ENCODE measurements at places on chromosomes 11 and 22.
A peak's percentile ranks its signal among the peaks of the same experiment; 100 is the strongest.

DNA sequence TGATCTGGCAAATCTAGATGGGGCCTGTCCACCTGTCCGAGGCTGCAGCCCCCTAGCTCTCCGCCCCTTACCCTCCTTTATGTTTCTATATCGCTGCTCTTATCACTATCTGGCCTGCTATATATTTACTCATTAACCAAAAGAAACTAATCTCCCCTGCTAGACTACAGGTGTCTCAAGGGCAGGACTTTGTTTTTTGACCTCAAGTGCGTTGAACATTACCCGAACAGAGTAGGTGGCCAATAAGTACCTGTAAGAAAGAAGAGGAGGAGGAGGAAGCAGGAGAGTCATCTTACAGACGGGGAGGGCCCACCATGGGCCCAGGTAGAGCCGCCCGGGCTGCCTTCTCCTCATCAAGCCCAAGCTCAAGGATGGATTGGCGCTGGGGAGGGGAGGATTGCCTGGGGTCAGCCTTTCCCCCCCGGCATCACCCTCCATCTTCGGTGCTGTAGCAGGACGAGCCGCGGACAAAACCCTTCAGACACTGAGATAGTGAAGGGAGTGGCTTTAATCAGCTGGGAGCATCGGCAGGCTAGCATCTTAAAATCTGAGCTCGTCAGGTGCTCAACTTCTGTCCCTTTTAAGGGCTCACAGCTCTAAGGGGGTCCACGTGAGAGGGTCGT, 1.2 kb upstream of the P2RY6 start:
- no peak for DNase-seq

DNA sequence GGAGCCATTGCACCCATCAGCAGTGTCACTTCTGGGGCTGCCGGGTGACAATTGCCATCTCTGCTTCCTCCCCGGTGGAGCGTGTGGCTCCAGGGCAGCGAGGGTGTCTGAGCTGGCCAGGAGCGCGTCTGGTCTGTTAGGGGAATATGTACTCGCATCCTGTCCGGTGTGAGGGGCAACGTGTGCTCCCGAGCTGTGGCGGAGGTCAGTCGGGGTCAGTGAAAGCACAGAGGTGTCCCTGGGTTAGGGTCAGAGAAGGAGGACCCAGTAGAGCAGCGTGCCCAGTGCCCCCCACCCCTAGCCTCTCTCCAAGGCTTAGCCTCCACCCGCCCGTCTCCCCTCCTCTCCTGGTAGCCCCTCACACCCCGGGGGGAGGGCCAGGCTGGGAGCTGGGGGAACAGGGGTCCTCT, 1.5 kb downstream of the CLCF1 start:
- DNase-seq, result no peak

- DNase-seq, result peak; percentile 61
Measured at GRCh38 chr11:58965246-58965985, 26.1 kb downstream of the GLYATL1 start.

DNA sequence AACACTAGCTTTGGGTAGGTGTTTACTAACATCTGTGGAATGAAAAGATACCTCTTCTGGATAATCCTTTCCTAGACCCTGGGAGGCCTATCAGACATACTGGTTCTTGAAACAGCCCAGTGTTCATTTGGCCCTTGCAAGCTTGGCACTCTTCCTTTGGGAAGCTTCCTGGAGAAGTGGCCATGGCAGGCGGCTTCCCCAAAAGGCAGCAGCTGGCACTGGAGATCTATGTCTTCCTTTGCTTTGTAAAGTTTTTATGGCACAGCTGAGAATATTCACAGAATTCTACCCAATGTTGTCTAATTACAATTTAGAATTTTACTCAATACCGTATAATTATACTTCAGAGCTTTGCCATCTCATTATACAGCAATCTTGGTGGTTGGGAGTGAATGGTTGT, 199.2 kb upstream of the C11orf87 start:
- DNase-seq, result no peak

DNA sequence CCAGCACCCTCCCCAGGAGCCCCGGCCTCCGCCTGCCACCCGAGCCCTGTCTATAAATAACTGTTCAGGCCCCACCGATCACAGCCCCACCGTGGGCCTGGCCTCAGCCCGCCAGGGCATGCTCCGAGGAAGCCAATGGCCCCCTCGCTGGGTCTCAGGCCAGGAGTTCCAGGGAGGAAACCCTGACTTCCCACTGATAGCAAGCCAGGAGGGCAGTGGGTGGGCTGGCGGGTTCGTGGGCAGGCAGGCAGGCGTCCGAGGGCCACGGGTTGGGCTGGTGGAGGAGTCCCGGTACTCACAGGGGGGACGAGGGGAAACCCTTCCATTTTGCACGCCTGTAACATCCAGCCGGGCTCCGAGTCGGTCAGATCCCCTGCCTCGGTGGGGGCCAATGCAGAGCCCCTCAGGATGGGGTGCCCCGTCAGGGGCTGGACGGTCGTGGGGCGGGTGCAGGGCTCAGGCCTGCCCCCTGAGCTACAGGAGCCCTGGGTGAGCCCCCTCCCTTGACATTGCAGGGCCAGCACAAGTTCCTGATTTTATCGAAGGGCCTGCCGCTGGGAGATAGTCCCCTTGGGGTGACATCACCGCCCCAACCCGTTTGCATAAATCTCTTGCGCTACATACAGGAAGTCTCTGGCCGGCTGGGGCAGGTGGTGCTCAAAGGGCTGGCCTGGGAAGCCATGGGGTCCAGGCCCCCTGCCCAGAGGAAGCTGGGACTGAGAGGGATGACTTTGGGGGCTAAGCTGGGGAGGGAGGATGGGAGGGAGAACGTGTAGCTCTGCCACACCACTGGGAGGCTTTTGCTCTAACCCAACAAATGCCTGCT, at the start of gene SPI1:
Gene SPI1, minus strand, starts transcription at position 538 of the 826 bp plus-strand sequence. Its CDS starts 194 bp downstream, at position 344.
- DNase-seq, result no peak

DNA sequence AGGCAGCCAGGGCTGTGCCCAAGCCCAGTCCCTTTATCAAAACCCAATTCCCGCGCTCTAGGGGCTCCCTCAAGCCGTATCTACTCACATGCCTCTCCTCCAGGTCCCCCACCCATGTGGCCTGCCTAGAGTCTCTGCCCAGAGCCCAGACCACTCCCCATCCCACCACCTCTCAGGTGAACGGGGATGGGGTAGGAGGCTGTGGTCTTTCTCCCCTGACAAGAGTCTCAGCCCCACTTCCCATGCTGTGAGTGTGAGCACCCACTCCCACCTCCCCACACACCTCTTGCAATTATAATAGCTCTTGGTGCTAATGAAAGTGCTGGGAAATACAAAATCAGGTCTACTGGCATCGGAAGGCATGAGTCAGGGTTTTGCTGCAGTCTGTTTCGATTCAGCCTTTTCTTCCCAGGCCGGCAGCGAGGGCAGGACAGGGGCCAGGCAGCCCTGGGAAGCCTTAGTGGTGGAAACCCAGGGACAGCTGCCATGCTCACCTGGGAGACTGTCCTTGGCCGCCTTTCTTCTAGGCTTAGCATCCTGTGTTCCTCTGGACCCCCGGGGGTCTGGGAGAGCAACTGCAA, 16.7 kb upstream of the TMPRSS4 start:
- no peak for DNase-seq

DNA sequence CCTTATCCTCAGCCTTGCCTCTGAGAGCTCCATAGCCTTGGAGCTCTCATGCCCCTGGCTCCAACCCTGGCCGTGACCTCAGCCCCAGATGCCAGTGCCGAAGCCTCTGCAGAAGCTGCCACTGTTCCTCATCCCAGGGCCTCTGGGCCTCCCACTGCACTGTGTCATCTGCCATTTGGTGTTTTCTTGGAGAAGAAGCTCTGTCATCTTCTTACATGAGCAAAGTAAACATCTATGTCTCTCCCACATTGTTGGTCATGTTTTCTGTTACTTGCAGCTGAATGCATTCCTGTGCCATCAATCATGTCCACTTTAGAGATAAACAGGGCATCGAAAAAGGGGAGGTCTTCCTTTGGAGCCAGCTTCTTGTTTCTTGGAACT, 45.0 kb upstream of the FTH1 start:
- DNase-seq, result peak; percentile 19

DNA sequence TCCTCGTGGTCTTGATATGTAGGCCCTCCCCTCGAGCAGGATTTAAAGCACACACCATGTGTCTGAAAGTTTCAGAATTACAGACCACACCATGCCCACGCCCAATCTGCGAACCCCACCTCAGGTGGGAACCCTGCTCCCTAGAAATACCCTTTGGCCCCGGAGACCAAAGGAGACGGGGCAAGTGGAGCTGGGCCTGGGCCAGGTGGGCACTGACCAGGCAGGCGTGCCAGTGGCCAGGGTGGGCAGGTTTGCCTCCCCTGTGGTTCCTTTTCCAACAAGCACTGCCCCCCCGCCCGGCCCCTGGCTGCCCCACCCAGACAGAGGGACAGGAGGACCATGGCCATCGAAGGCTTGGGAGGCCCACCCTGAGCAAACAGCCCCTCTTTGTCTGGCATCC, 400.4 kb downstream of the TBC1D22A start:
- DNase-seq, result no peak

DNA sequence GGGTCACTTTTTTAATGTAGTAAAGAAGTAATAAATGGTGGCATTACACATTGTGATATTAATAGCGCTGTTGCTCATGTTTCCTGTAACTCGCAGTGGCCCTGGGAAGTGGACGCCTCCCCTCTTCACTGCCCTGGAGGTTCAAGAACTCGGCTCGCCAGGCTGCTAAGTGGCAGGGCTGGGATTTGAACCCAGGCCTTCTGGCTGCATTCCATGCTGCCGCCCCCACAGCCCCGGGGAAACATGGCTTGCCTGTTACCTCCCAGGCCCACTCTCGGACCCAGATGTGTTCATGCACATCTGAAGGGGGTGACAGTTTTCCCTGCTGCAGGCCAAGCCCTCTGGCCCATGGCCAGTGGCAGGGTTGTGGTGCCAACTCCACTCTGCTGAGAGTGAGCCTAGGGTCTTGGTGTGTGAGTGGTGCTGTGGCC, 25.0 kb upstream of the MGAT3 start:
- DNase-seq, result no peak

DNA sequence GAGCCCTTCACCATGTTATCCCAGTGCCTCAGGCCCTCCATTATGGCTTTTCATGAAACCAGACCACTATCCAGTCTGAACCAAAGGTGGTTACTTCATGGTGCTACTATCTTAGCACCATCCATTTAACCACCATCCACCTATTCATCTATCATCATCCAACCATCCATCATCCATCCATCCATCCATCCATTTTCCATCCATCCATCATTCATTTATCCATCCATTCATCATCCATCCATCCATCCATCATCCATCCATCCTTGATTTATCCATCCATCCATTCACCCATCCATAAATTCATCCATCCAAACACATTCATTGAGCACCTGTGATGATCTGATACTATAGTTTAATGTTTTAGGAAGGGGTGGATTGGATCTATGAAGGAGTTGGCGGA, 93.5 kb downstream of the CCDC81 start:
- no peak for DNase-seq

- DNase-seq, result peak; percentile 45
Measured at GRCh38 chr11:76752321-76753143, 30.6 kb upstream of the TSKU start.

DNA sequence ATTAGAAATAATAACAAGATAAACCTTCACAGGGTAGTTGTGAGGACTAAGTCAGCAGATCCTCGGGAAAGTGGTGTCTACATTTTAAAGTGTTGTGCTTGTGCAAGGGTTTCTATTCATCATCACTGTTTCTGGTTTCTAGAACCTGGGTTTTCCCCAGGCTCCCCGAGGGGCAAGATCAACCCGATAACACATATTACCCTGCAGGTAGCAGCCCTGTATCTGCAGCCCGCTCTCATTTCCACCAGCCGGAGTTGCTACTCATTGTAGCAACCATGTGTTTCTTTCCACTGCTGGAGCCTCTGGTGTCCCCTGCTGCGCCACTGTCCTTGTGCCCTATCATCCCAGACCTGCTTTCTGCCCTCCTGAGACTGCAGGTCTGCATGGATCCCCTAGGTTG, 67.0 kb downstream of the MIAT start:
- DNase-seq, result no peak

- DNase-seq, result no peak
Measured at GRCh38 chr11:108239076-108239475, 16.2 kb downstream of the ATM start.

DNA sequence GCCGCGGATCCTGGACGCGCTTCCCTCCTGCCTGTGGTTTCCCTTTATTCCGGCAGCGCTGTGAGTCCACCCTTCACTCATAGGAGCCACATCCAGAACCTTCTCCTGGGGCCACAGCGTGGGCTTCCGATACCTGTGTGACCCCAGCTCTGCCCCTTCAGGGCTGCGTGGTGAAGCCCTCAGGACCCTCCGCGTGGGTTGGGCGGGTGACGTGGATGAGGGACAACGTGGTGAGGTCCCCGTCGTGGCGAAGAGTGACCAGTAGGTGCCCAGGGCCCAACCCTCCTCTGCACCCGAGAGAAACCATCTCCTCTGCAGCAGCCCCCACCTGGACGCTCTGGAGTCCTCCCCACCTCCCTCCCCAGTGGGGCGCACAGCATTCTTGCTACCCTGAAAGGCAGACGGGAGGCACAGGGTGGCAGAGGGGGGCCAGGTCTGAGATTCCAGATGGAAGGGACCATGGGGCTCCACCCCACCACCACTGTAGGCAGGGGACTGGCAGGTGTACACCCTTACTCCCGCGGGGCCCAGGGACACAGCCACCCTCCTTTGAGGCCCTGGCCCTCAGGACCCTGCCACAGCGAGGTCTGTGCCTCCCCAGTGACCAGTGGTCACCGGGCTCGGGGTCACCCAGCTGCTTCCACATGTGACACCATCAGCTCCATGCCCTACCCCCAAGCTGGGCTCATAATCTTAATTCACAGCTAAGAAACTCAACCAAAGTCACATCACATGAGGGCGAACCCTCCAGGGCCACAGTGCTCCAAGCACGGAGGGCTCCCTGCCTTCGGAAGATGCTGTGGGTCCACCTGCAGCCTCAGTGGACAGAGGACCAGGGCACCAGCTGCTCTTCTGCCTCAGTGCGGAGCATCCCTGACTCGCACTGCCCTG, 3.4 kb upstream of the ZBED4 start:
- no peak for DNase-seq

GRCh38 chr22:17951315-17951714, 73.0 kb downstream of the MICAL3 start:
- DNase-seq, result no peak

DNA sequence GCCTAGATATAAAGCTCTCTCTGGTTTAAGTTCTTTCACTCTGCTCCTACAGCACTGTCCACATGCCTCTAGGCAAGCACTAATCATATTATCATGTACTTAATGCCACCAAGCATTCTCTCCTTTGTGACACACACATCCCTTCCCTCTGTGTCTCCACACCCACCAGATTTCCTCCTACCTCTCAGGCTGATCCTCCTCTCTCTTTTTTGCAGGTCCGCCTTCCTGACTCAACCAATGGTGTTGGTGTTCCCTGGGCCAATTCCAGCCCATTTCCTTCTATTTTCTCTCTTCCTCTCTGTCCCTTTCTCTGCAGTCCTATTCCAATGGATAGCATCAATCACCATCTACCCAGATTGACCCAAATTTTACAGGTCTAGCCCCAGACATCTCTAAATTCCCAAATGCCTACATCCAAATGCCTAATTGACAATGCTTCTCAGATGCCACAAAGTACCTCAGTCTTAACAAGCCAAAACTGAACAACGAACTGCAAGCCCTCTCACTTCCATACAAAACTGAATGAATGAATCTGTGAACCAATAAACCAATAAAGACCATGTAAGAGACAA, 504 bp upstream of the ZNF215 start:
- peak; percentile 6 for DNase-seq

GRCh38 chr11:133982876-133983275, 26.1 kb upstream of the IGSF9B start:
- no peak for DNase-seq
